ENCODE measurements at places on chromosomes 5 and 9.
A peak's percentile ranks its signal among the peaks of the same experiment; 100 is the strongest.

- no peak for DNase-seq
Observed at GRCh38 chr5:153968761-153969562, 69.7 kb downstream of the FAM114A2 start.

DNA sequence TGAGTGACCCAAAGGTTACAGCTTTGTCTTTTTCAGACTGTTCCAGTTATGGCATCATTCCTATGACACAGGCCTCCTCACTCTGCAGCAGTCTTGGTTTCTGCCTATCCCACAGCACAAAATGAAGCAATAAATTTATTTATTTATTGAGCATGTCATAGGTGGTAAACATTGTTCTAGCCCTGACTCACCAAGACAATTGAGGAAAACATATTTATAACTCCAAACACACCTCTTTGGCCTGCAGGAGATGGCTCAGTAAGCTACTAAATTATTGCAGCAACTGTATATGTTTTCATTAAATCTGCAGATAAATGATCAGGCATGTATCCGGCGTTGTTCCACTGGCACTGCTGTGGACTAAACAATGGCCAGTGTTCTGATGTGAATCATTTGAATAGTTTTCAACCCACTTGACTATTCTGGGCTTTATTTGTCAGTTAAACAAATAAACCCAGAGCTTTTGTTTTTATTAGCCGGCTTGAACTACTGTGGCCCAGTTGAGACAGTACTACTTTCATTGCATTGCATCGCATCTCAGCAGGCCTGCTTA is 83.2 kb downstream of the FOXD1 start:
- DNase-seq: no peak

GRCh38 chr9:120936011-120936763 is 9.6 kb upstream of the TRAF1 start:
- DNase-seq: peak; percentile 92

- DNase-seq: no peak
Observed at GRCh38 chr5:1057485-1058082, 49.0 kb downstream of the NKD2 start.

GRCh38 chr5:125197321-125197720 is 450.9 kb upstream of the ZNF608 start:
- DNase-seq: no peak

- no peak for DNase-seq
Observed at GRCh38 chr5:34409373-34409772, 246.8 kb upstream of the RAI14 start.

- peak; percentile 83 for DNase-seq
Observed at GRCh38 chr9:88818495-88819201, 172.6 kb upstream of the S1PR3 start.

DNA sequence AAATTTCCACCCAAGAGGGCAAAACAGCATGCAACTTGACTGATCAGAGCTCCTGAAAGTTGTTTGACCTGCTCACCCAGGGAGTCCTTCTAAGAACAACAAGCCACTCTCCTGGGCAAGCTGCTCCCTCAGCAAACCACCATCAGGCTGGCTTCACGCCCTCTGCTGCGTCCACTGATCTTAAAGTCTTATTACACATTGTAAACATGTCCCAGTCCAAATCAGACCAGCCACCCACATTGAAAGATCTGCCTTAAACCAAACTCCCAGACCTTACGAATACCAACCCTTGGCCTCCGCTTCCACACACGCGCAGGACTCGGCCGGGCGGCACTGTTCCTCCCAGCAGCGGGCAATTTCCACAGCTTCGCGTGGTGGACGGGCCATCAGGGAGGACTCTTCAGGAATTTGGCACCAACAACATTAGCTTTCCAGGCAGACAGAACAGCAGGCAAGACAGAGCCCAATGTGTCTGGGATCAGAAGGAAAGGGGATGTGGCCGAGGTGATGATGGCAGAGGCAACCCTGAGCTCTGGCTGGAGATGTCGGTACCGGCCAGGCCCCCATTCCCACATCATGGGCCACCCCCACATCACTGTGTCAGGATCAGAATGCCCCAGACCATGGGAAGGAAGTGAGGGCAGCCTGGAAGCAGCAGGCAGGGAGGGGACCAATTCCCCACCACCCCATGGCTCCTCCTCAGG is 56.8 kb downstream of the SEMA4D start:
- no peak for DNase-seq

GRCh38 chr5:55480781-55481180 is 54.0 kb downstream of the PLPP1 start:
- DNase-seq: no peak
